ENCODE measurements at places on chromosomes 11 and 22.

DNA sequence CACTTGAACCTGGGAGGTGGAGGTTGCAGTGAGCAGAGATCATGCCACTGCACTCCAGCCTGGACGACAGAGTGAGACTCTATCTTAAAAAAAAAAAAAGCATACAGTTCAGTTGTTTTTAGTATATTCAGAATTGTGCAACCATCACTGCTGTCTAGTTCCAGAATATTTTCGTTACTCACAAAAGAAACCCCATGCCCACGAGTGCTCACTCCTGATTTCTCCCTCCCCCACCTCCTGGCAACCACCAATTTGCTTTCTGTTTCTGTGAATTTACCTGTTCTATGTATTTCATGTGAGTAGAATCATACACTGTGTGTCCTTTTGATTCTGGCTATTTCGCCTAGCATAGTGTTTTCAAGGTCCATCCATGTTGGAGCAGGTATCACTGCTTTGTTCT lies 24.8 kb downstream of the PTPRJ start:
- DNase-seq, result no peak

GRCh38 chr11:1077033-1077416 lies 2.4 kb downstream of the MUC2 start:
- DNase-seq, result no peak

- DNase-seq, result no peak
These were observed 197.2 kb upstream of the PITPNB start for GRCh38 chr22:28116219-28116673.

DNA sequence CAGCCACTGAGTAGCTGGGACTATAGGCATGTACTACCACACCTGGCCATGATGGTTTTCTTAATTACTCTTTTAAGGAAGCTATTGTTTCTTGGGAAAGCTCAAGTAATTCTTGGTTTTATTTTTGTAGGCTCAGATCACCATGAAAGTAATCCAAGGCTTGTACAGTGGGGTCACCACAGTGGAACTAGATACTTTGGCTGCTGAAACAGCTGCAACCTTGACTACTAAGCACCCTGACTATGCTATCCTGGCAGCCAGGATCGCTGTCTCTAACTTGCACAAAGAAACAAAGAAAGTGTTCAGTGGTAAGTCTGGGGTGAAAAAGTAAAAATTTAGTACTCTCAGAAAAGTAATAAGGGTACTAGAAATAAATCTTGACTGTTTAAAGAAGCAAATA lies 11.3 kb downstream of the RRM1 start:
- DNase-seq, result no peak

- peak; percentile 32 for DNase-seq
These were observed 39.7 kb upstream of the AKIP1 start for GRCh38 chr11:8871171-8871775.

- no peak for DNase-seq
These were observed 16.4 kb upstream of the FCHSD2 start for GRCh38 chr11:73158356-73159051.

GRCh38 chr11:33753304-33753967 lies 17.2 kb upstream of the CD59 start:
- no peak for DNase-seq

GRCh38 chr22:34841911-34842310 lies 224.0 kb upstream of the ISX start:
- no peak for DNase-seq

GRCh38 chr11:133659538-133660201 lies 127.4 kb upstream of the OPCML start:
- no peak for DNase-seq

DNA sequence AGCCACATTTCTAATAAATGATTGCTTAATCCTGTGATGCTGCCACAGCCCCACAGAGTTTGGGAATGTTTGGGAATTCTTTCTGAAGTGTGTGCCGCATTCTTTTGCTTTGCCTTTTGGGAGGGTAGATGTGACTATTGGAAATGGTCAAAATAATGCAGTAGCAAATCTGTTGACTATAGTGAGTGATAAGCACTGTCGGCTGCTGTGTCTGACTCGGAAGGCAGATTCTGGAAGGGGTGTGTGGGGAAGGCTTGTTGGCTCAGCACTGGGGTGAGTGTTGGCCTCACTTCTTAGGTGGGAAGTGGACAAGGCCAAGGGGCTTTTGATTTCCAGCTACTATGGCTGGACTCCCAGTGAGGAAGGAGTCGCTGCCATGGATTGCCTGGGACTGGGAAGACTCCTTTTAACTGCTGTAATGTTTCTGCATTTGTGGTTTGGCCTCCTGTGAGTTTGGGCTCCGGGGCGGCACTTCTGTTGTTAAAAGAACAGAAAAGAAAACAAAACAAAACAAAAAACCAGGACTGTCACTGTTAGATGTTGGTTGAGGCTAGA lies 20.1 kb downstream of the ZBTB16 start:
- no peak for DNase-seq

- DNase-seq, result no peak
These were observed 62.4 kb downstream of the ALX4 start for GRCh38 chr11:44247508-44247907.
